Endothelial cell (in vitro differentiated cells): ENCODE measurements at places on chromosomes 5 and 9.
A peak's percentile ranks its signal among the peaks of the same experiment; 100 is the strongest.

- DNase-seq = no peak
Measured at GRCh38 chr9:16974436-16974835, 104.0 kb upstream of the BNC2 start.

GRCh38 chr5:80174790-80175189, 81.1 kb downstream of the SERINC5 start:
- no peak for DNase-seq

- DNase-seq = peak; percentile 62
Measured at GRCh38 chr5:6525910-6526309, 77.3 kb downstream of the UBE2QL1 start.

- DNase-seq = no peak
Measured at GRCh38 chr9:10000669-10001068, 612.1 kb downstream of the PTPRD start.

GRCh38 chr5:174109698-174110260, 64.3 kb downstream of the NSG2 start:
- DNase-seq = no peak

- DNase-seq = no peak
Measured at GRCh38 chr9:16029046-16029615, 476.3 kb downstream of the CCDC171 start.

GRCh38 chr5:179170606-179171005, 110.4 kb downstream of the ZNF354C start:
- no peak for DNase-seq

DNA sequence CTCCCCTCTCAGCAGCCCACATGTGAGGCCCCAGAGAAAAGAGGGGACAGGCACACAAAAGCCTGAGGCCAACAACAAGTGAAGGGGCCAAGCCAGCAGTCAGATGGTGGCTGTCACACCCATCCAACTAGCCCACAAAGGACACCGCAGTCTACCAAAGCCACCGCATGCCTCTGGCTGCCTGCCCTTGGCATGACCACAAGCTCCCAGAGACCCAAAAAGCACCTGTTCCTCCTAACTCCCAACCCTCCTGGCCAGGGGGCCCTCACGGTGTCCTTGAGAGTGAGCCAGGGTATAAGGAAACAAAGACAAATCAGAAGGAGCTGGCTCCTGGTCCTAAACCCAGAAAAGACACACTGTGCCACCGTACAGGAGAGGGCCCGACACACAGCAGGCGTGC, 77.8 kb upstream of the LRRTM2 start:
- no peak for DNase-seq
